ENCODE measurements at places on chromosomes 6 and 20.

- no peak for DNase-seq
Measured at GRCh38 chr20:53918949-53919361, 151.4 kb downstream of the BCAS1 start.

- DNase-seq = no peak
Measured at GRCh38 chr6:32129297-32130088, 595 bp downstream of the FKBPL start.

GRCh38 chr6:119096721-119097565 lies 18.5 kb upstream of the FAM184A start:
- no peak for DNase-seq

DNA sequence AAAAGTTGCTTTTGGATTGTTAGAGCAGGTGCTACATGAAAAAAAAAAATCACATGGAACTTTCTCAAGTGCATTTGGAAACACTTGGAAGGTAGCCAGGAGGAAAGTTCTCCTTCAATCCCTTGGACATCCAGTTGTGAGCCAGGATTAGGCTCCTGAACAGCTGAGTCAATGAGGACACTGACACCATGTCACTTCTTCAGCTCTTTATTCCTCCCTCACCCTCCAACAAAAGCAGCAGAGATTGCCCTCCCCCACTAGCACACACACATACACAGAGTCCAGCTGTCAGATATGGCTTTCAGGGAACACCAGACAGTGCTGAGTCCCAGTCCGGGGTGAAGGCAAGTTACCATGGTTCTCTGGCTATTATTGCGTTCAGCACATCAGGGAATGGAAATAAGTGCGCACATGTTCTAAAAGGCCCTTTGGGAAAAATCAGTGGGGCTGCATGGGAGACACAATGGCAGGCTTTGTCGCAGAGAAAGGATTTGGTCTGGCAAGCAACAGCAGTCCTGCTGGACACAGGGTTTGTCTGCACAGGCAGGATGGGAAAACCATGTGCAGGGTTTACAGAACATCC lies 124.7 kb upstream of the MARCKS start:
- DNase-seq = peak; percentile 27

DNA sequence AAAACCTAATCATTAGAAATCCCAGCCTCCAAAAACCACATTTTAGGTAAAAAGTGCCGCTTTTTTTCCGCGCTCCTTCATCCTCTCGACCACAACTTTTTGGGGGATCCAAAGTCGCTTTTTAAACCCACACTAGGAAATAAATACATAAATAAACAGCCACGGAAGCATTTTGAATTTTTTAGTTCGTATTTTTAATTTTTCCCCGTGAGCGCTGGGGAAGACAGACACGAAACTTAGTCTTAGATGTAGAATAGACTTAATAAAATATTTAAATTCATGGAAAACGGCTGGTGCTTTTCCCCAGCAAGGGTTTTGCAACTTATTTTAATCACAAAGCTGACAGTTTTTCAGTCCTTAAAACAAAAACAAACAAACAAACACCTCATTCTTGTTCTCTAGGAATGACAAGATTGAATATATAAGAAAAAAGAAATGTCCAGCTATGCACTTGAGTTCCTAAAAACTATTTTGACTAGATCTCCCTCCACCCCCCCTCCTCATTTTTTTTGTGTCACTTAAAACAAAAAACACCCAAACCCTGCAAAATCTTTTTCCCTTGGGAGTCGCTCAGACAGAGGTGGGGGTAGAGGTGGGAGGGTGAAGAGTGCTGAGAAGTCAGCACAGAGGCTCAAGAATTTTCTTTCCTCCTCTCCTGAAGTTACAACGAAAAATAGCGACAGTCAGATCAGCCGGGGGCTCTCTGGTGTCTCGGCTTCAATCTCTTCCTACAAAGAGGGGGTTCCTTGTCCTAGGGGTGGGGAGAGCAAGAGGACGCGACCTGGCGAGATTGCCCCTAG lies 43.4 kb upstream of the SUPT3H start:
- DNase-seq = peak; percentile 27

GRCh38 chr20:8756410-8756809 lies 312.5 kb upstream of the PLCB4 start:
- DNase-seq = no peak

DNA sequence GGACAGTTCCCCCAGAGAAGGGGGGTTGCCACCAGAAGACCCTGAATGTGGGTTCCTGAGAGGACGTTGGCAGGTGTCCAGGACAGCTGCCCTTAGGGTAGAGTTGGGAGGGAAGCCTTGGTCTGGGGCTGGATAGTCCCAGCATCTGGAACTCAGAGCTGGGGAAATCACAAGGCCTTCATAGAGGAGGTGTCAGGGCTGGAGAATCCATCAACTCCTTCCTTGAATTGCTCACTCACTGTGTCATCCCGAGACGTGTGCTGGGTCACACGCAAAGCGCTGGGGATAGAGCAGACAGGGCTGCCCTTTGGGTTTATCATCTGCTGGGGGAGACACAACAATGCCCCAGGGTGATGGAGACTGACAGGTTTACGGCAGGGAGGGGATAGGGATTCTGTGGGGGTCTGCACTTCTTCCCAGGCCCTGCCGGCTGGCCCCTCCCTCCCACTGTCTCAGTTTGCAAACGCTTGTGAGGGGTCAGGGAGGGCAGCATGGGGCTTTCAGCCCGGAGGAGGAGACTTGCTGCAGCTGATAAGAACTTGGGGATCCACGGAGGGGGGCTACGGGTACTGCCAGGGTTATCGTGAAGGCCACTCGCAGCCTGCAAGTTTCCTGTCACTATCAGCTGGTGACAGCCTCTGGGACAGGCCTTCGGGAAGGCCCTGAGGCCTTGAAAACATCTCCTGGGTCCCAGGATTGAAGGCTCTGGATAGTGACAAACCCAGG lies 18.6 kb downstream of the RBM38 start:
- DNase-seq = no peak

DNA sequence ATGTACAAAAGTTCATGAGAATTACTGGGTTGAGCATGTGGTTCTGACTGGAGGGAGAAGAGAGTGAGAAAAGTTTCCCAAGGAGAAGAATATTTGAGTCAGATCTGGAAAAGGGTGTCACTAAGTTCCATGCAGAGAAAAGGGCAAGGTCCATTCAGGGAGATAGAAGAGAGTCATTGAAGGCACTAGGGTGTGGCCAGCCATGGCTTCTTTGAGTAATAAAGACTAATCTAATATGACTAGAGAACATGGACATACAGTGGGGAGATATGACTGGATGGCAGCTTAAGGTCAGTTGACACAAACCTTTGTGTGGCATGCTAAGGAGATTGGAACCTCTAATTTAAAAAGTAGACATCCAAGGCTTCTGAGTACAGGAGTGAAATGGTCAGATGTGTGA lies 10.7 kb upstream of the SLC17A4 start:
- DNase-seq = no peak

- DNase-seq = no peak
Measured at GRCh38 chr6:14068133-14068532, 49.4 kb upstream of the CD83 start.

DNA sequence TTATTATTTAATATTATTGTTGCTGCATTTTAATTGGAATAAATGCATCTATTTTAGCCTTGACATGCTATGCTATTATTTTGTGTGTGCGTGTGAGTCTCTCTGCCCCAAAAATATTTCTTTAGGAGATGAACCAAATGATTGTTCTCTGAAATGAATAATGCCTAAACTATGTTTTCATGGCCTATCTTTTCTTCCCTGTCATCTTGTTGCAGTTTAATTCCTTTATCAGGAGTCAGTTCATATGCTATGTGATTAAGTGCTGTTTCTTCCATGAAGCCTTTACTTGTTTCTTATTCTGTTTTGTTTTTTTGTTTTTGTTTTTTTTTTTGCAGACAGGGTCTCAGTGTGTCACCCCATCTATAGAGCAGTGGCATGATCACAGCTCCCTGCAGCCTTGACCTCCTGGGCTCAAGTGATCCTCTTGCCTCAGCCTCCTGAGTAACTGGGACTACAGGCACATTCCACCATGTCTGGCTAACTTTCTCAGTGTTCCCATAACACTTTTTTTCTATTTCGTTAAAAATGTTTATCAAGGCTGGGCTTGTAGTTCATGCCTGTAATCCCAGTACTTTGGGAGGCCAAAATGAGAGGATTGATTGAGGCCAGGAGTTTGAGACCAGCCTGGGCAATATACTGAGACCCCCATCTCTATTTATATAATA lies 25.7 kb downstream of the TPX2 start:
- no peak for DNase-seq

DNA sequence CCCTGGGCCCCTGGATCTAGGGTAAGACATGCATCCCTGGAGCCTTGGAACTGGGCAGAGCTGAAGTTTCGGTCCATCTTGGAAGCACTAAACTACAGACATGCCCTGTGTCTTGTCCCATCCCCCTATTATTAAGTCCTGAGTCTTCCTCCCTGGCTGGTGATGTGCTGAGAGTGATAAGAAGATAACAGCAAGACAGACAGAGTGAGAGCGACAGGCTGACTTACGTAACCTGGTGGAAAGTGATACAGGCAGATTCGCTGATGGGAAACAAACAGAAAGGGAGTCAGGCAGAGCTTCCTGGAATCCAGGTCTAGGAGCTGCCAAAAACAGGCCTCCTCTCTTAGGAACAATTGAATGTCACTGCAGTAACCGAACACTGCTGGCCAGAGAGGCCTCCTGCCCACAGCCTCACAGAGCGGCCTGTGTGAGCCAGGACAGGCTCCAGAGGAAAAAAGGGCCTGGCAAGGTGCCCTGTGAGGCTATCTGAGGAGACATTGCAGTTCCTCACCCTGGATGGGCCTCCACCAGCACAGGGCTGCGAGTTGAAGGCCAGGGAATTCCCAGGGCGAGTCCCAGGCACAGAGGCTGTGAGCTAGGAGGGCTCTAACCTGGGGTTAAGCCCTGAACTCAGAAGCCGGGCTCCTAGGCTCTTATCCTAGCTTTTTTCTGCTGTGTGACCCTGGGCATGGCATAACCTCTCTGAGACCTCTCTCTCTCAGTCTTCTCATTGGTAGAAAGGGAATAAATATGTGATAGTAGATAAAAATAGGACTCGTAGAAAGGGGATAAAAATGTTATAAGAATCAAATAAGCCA lies 34.2 kb upstream of the B4GALT5 start:
- peak; percentile 46 for DNase-seq

GRCh38 chr6:56529594-56530191 lies 113.0 kb downstream of the DST start:
- DNase-seq = no peak

GRCh38 chr6:109769213-109769612 lies 78.1 kb downstream of the FIG4 start:
- DNase-seq = no peak

DNA sequence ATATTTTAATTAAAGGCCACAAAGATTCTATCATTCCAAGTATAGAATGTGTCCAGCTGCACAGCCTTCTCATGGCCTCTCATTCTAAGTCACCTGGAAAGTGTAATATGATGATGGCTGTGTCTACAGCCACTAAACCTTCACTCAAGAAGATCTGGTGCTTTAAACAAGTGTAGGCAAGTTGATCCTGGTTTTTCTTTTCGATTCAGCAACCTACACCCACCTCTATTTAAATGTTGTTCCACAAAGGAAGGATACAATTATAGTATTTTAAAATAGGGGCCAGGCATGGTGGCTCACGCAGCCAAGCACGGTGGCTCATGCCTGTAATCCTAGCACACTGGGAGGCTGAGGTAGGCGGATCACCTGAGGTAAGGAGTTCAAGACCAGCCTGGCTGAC lies 25.5 kb upstream of the DST start:
- no peak for DNase-seq

Data from HuH-7 (cell line).